Stimulated activated CD4-positive, alpha-beta T cell treated with anti-CD3 and anti-CD28 coated beads, Interleukin-1b, Interleukin-23, amount 100 ng/mL, for 1 hour (primary cell): ENCODE measurements at places on chromosomes 3 and 15.

DNA sequence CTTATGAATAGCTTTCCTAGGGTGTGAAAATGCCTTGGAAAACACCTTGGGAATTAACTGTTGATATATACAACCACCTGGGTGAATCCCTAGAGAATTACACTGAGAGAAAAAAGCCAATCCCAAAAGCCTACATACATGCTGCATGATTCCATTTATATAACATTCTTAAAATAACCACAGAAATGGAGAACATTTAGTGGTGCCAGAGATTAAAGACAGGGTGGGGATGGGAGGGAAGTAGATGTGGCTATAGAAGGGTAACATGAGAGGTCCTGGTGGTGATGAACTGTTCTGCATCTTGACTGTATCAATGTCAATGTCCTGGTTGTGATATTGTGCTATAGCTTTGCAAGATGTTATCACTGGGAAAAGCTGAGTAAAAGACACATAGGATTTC is 291.0 kb downstream of the CLSTN2 start:
- no peak for DNase-seq

DNA sequence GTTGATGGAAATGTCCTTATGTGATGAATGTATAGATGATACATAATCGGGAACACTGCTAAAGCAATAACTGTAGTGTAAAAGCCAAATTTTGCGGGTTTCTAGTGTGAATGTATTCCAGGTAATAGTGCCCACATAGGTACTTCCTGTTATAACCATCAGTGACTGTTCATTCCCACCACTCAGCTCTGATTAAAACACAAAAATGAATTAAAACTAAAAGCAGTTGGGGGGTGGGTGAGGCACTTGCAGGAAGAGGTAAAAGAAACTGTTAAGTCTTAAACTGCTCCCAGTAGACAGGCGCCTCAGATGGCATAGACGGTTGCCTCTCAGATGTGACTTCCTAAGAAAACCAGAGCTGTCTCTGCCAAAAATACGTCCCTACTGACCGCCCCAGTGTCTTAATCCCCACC is 893 bp upstream of the MTHFS start:
- DNase-seq, result no peak

DNA sequence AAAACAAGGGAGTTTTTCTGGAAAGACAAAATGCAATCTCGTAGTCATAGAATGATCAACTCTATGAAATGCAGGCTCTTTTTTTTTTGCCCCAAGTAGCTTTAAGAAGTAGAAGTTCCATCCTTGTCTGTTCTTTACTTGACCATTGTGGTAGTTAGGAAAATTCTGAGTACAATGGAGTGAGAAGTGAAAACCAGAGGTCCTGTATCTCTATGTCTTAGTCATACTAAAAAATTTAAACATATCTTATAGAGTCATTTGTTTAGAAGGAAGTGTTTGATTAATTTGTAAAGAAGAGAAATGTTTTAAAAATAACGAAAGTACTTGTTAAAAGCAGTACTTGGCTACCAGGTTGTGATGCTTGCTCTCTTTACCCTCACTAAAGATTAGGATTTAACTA is 52.4 kb downstream of the PRKCI start:
- no peak for DNase-seq

GRCh38 chr3:3998140-3998922 is 199.1 kb downstream of the LRRN1 start:
- no peak for DNase-seq

GRCh38 chr15:77630956-77631744 is 1.6 kb downstream of the LINGO1 start:
- no peak for DNase-seq
